ENCODE measurements at places on chromosomes 4 and X.

DNA sequence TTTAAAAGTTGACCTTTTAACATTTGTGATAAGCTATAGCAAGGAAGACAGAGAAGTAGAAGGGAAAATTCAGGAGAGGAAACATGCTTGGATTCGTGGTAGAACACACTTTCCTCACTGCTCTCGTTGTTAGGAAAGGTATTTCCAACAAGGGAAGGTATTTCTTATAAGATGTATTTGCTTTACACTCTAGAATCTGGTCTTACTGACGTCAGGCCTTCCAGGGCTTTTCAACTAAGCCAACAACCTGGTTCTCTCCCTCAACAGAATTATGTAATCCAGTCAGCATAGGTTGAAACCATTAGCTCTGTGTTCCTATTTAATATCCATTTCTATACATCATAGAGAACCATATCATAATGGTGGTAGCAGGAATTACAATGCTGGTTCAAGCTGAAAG, 241.9 kb downstream of the SLC39A8 start:
- DNase-seq: no peak

DNA sequence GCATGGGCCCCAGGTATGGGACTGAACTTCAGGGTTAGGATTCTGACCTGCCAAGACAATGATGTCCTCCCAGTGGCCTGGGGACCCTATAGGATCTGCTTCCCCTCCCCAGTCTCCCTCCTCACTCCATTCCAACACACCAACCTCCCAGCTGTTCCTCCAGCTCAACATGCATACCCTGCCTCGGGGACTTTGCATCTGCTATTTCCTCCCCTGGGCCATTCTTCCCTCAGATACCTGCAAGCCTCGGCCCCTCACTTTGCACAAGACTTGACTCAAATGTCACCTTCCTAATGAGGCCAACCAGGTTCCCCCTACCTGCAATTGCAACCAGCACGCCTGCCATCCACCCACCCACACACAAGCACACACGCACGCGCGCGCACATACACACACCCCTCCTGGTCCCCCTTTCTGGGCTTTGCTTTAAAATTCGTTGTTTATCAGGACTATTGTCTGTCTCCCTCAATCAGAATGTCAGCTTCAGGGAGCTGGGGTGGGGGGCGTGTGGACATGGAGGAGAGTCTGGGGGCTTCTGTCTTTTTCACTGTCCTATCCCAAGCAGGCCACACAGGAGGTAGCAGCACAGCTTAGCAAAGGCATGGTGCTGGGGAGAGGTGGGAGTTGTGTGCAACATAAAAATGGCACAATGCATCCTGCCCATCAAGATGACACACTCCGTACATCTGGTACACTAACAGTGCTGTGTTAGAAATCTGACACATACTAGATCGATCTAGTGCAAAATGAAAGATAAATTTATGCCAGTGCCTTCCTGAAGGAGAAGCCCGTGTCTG, 20.6 kb upstream of the PPP2R2C start:
- no peak for DNase-seq

GRCh38 chrX:9785944-9786797, at the start of gene SHROOM2:
Gene SHROOM2, plus strand, starts transcription at chrX:9786429. Its CDS starts 117 bp downstream, at chrX:9786546.
- DNase-seq: peak; percentile 29

- no peak for DNase-seq
Observed at GRCh38 chr4:113759696-113760093, 1.8 kb downstream of the CAMK2D start.

GRCh38 chr4:166073783-166074182, 200.7 kb downstream of the TLL1 start:
- no peak for DNase-seq

DNA sequence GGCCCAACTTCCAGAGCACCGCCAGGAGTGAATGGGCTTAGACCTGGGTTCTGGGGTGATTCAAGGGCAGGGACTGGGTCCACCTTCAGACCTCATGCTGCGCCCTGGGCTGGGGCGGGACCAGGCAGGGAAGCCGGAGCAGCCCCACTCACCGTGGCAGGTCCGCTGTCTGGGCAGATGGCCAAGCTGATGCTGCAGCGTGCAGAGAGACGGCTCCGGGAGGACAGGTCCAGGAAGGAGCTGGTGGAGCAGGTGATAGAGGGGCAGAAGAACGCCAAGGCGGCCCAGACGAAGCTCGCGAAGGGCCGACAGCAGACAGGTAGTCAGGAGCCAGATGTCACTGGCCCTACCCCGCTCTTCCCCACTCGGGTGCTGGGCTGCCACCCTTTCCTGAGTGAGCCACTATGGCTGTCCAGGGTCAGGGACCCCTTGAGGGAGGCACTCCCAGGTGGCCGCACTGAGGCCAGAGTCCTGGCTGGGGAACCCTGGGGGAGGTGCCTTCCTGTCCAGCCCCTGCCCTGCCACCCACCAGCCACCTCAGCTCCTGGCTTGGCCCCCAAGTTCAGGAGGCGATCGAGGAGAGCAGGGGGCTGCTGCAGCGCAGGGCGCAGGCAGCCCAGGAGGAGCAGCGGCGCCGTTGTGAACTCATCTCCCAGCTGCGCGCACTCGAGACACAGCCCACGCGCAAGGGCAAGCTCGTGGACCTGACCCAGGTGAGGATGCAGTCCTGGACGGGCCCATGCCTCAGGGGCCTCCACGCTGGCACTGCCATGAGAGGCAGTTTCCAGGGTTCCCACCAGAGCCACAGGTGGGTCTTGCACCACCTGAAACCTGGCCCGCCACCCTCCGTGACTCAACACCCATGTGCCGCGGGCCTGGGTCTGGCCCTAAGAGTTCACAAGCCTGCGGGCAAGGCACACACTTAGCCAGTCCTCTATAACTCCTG, 10.1 kb upstream of the RNF4 start:
- no peak for DNase-seq

- DNase-seq: peak; percentile 26
Observed at GRCh38 chrX:151370906-151371305, 26.1 kb upstream of the VMA21 start.

GRCh38 chr4:168588916-168589531, 92.2 kb downstream of the PALLD start:
- DNase-seq: no peak

DNA sequence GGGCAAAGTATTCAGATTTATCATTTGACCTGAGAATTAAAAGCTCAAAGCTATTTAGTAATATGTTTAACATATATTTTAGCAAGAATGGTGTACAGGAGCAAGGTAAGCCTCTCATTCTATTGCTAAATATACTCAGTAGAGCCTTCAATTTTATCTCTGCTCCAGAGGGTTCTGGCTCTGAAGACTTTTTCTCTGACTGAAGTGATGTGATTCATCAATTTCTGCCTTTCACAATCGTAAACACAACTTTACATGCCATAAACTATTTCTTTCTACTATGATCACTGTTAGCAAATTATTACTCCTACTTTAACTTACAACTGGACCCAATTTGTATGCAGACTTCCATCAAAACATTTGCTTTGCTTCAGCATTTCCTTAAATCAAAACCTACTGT, 315.0 kb upstream of the NDST4 start:
- no peak for DNase-seq

DNA sequence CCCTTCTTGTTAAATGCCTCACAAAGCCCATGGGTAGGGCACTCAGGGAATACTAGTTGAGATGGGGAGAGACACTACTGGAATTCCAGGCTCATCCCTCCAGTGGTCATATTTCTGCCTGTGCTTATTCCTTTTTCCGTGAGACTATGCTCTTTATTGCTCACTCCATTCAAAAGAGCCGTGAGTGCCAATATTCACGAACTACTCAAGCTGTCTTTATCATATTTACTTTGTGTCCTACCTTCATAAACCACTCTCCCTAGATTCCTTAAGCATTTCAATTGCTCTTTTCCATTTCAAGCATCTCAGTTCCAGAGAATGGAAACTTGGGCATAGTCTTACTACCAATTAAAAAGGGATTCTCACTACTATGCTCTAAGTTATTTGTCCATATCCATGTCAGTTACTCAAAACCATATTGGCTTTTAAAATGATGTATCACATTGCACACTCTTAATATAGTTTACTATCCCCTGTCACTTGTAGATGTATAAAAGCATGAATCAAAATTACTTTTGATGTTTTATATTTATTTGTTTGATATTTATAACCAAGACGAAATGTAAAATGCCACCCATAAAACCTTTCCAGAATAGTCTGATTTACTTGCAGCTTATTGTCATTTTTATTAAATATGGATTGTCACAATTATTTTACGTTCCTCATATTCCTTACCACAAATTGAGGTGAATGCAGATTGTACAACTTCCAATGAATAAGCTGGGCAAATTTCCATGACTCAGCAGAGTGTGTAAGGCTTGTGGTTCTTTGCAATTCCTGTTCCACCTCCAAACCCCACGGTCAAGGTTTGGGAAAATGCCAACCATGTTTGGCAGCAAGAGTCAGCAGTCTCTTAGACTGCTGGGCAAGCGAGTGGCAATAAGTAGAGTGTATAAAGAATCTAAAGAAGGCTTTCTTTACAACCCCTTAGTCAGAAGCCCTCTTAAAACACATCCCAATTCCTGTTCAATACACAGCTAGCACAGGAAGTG, 24.4 kb downstream of the ENOX2 start:
- no peak for DNase-seq

- DNase-seq: peak; percentile 9
Observed at GRCh38 chrX:17788439-17788838, 51.1 kb downstream of the SCML1 start.

DNA sequence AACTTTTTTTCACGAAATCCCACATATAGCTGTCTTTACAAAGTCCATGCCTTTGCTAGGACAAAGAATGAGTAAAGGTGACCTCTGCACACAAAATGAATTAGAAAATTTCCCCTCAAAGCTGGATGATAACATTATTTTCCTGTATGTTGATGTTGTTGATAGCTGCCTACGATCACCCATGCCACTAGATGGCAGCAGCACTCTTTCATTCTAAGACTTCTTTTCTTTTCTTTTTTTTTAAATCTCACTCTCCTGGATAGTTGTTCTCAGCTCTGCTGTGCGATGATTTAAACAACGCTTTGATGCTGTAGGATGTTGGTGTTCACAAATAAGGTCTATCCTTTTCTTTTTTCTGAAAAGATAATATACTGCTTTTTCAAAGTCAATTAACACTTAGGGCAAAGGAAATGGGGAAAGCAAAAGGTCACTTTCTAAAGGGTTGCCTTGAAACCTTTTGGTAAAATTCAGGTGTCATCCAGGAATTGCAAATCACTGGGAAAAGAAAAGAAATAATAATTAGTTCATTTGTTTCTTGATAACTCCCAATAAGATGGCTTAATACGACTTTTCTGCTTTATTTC, 266.8 kb downstream of the C4orf33 start:
- peak; percentile 69 for DNase-seq

DNA sequence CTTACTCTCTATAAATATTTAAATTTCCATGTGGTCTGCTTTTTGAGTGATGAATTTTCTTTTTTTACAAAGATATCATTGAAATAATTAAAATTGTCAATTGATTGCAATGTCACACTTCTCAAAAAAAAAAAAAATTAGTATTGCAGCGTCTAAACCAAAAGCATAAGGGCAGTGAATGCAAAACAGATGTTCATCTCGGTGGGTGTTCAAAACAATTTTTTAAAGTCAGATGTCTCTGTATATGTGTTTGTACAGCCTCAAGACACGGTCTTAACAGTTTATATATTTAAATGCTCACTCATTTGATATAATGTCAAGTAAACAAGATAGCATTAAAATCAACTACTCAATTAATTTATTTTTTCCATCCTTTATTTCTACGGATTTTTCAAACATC, 52.3 kb downstream of the PALLD start:
- no peak for DNase-seq

GRCh38 chrX:112645774-112646173, 34.0 kb downstream of the LHFPL1 start:
- no peak for DNase-seq

DNA sequence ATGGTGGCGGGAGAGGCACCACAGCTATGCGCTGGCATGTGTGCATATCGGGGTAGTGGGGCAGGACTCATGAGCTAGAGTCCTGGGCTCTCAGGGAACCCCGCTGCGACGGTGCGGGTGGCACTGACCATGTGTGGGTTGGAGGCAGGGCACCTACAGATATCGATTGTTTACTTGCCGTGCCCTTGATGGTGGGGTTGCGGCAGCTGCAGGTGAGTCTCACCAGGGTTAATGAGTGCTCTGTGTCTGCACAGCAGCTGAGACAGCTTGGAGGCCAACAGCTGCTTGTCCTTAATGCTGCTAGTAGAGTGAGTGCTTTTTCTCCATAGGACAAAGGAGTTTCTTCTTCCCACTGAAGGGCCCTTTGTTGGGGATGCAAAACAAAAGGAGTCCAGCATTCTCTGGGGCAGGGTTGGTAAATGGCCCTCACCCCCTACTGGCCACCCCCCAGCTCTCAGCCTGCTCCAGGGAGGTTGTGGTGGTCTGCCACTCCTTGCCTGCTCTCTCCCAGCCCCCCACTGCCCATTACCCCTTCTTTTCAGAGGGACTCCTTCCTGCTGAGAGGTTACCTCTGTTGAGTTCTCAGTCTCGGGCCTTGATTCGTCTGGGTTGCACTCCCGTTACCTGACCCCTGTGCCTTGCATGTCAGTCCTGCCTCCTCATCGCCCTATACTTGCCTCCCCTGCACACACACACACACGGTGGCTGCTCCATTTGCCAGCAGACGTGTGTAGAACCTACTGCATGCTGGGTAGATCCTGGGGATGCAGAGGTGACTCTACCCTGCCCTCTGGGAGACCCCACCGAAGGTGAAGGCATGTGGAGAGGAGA, 52.8 kb downstream of the TBC1D14 start:
- no peak for DNase-seq

- DNase-seq: no peak
Observed at GRCh38 chr4:16758816-16759215, 139.6 kb downstream of the LDB2 start.

DNA sequence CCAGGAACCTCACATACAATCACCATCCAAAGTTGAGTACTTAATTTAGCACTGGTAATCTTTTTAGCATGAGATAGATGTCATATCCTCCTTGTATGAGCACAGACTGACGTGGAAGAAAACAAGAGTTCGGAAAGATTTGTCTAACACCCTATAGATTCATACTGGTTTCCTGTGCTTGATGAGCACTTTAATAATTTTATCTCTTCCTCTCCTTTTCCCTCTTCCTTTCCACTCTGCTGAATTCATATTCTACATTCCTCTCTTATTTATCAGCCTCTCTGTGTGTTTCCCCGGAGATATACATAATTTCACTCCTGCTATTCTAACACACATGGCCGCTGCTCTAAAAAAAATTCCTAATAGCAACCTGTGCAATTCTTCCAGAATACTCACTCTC, 273.9 kb downstream of the AFF2 start:
- DNase-seq: no peak

DNA sequence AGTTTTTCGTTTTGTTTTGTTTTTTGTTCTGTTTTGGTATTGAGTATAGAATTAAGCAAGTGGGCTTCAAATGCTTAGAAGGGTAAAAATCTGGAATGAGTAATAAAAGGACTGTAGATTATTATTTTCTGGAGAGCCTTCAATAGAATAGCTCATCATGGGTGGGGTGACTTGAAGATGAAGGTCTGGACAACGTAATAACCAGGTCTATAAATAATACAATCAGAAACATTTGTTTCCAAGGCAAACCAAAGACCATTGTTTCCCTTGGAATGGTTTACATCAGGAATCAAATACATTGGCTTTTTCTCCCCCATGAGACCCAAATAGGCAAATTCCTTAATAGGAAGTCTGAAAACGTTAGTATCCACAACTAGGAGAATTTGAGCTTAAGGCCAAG, 721.6 kb downstream of the RPA4 start:
- DNase-seq: no peak

- no peak for DNase-seq
Observed at GRCh38 chrX:11215191-11215921, 77.9 kb upstream of the AMELX start.

All from neural crest cell (in vitro differentiated cells).